CD4-positive, alpha-beta T cell (primary cell): ENCODE measurements at places on chromosomes 1 and 21.

DNA sequence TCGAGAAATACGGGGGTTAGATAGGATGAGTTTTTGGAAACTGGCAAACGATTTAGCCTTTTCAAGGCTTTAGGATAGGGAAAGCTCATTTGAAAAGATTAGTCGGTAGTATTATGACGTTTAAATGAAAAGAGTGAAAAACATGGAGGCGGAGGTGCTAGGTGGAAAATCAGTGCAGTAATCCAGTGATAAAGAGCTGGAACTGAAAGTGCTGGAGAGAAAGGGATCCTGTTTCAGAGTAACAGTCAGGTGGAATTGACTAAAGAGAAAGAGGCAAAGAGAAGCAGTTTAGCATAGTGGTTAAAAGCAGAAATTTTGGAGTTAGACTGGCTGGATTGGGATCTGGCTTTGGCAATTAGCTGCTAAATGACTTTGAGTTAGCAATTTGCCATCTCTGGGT is 945 bp downstream of the WDR3 start:
- DNase-seq: no peak

- no peak for DNase-seq
Measured at GRCh38 chr1:162144853-162145252, 75.4 kb downstream of the NOS1AP start.

DNA sequence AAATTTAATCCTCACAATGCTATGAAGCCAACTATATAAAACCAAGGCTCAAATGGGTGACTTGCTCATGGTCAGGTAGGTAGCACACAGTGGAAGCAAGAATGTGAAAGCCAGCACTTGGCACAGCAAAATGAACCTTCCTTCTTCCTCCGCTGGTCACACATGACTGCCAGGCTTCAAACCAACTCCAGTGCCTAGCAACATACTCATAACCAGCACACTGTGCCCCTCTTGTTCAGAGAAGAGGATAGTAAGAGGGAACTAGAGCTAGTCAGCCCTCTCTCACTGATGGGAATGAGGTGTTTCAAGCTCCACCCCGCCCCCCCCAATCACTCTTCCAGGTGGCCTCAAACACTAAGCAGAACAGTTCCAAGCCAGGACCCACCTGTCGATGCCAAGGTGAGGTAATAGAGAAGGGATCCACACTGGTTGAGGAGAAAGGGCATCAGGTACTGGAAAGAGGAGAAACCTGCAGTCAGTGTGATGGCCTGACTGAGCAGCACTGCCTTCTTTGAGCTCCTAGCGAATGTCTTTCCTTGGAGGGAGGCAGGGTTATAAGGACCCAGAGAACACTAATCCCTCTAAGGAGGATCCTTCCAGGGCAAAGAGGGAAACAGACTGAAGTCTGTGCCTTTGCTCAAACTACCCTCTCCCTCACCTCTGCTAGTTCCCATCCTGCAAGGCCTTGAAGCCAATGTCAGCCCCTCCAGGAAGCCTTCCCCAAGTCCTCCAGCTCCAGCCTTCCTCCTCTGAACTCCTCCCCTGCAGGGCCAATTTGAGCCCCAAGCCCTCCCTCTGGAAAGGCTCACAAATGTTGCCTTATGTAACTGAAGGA is 1.2 kb downstream of the TMEM234 start:
- DNase-seq: no peak

DNA sequence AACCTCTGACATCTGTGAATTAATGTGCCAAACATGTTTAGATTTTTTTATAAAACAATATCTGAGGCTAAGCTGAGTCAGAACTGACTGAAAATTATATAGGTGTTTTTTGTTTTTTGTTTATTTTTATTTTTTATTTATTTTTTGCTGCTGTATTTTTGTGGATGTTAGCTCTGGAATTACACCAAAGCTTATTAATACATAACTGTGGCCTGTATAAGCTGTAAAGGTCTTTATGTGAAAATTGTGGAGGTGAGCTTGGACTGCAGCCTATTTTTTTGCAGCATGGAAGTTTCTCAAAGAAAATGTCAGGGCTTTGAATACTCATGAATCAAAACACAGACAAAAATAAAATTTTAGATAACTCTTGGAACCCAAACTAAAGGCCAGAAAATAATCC is 199.8 kb downstream of the CHRM3 start:
- no peak for DNase-seq

- no peak for DNase-seq
Measured at GRCh38 chr1:63325279-63325985, 3.1 kb downstream of the FOXD3 start.

DNA sequence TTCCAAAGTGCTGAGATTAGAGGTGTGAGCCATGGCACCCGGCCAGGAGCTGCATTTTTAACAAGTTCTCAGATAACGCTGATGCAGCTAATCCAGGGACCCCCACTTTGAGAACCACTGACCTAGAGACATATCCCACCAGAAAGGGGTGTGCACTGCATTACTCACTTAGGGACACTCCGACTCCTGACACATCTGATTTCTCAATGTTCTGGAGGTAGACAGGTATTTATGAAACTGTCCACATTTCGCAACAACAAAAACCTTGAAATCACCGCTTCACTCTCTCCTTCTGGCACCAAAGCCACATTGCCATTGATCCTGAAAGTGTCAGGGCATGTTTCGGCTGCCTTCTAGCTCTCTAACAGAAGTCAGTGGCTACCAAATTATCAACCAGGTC is 23.2 kb upstream of the CAMTA1 start:
- DNase-seq: no peak
